CD8-positive, alpha-beta memory T cell (primary cell): ENCODE measurements at places on chromosomes 16 and 17. TPM values are rescaled to one million over a fixed set of nuclear protein-coding genes. Genes with fewer than 3 reads are reported as not detected.

ZFP3 gene
- polyA plus RNA-seq: 0.75 TPM

DNA sequence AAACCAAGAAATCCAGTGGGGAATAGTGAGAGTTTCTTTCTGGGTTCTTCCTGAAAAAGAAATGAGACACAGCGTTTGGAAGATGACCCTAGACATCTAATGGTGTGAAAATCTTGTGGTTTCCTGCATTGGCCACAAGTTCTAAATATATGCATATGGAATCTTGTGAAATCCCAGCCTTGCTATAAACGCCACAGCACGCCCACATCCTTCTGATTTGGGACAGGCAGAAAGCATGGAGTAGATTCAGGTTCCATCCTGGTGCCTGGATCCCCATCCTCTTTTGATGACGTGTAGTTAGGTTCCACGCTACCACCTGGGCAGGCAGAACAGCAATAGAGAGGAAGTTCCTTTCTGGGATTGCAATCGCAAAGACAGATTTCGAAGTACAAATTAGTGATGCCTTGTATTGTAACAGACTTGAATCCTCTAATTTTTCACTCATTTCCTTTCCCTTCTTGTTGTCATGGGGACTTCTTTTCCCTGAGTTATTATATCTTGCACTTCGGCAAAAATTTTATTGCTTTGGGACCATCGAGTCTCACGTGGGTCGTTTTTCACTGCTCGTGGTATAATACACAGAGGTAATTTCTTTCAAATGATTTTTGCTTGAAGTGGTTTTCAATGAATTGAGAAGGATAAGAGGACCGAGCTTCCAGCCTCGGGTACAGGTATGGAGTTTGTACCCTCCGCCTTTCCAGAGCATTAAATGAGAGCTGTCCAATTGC, 37.6 kb downstream of the HS3ST4 start:
- no peak for DNase-seq

GRCh38 chr16:22671301-22672076, 142.5 kb upstream of the HS3ST2 start:
- DNase-seq: no peak

PDIA2 gene
- not detected for polyA plus RNA-seq

- DNase-seq: no peak
Observed at GRCh38 chr17:39777534-39778365, 40.0 kb downstream of the GRB7 start.

- DNase-seq: no peak
Observed at GRCh38 chr16:48369765-48370164, 15.4 kb downstream of the SIAH1 start.
